ENCODE measurements at places on chromosomes 4 and X. TPM values are rescaled to one million over a fixed set of nuclear protein-coding genes. Genes with fewer than 3 reads are reported as not detected.

Gene TRIM2
- 127 TPM for total RNA-seq

Gene SHROOM2
- under 0.01 TPM for total RNA-seq

Gene ETDB
- not detected for total RNA-seq

Gene GC
- total RNA-seq: not detected

Gene YY2
- 2.8 TPM for total RNA-seq

Gene GALNT7
- total RNA-seq: 34.8 TPM

Gene APBB2
- total RNA-seq: 19.6 TPM

Gene NDST3
- not detected for total RNA-seq

Gene OGT
- total RNA-seq: 117 TPM

Gene CXXC4
- total RNA-seq: not detected

Gene NPY2R
- not detected for total RNA-seq

Gene NPY5R
- not detected for total RNA-seq

Gene PLP1
- 1.5 TPM for total RNA-seq

Gene TAF7L
- total RNA-seq: 0.58 TPM

Measured in smooth muscle cell of trachea (primary cell).